Midbrain (tissue), 1 donor: ENCODE measurements at places on chromosomes 13 and 19.
A peak's percentile ranks its signal among the peaks of the same experiment; 100 is the strongest.

DNA sequence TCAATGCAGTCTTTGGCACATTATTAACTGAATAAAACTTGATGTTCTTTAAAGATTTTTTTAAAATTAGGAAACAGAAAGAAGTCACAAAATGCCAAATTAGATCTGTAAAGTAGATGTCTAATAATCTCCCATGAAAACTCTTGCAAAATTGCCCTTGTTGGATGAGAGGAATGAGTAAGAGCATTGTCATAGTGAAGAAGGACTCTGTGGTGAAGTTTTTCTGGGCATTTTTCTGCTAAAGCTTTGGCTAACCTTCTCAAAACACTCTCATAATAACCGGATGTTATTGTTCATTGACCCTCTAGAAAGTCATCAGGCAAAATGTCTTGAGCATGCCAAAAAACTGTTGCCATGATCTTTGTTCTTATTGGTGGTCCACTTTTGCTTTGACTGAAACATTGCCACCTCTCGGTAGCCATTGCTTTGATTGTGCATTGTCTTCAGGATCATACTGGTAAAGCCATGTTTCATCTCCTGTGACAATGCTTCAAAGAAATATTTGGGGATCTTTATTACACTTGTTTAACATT is 549.3 kb downstream of the LIG4 start:
- DNase-seq = no peak

GRCh38 chr19:36973844-36974195 is 57.7 kb downstream of the ZNF568 start:
- DNase-seq = no peak

- no peak for DNase-seq
Observed at GRCh38 chr19:47601180-47601904, 7.6 kb upstream of the BICRA start.

- no peak for DNase-seq
Observed at GRCh38 chr13:33050161-33050560, 33.9 kb downstream of the KL start.

- no peak for DNase-seq
Observed at GRCh38 chr19:28492621-28493020, 720.3 kb downstream of the UQCRFS1 start.

GRCh38 chr19:45766869-45767346 is 2.1 kb downstream of the SIX5 start:
- no peak for DNase-seq

DNA sequence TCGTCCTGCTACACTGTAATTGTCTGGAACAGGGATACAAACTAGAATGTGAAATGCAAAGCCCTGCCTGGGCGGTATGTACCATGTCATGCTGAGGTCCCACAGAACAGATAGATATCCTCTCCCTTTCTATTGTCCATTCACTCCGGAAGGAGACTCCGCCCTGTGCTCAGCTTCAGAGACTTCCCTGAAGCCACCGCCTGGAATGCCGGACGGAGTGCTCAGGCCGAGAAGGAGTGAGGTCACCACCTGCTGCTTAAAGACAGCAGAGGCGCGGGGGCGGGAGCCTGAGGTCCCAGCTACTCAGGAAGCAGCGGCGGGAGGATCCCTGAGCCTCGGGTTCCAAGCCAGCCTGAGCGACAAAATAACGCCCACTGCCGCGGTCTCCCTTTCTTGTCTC is 890 bp upstream of the ZNF611 start:
- peak; percentile 29 for DNase-seq

DNA sequence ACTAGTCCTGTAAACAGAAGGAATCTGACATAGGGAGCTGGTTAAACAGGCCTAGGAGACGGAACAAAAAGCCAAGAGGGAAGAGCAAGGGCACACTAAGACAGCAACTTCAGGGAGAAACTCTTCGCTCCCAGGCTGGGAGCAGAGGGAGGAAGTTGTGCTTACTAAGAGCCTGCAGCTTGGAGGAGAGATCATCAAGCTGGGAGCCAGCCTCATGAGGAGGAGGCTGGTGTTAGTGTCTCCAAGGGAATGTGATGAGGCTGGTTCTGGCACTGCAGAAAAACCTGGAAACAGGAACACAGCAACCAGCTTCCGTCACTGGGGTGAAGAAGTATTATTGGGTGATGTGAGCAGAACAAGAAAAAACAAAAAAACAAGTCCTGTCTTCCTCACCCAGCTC is 1027.3 kb downstream of the UQCRFS1 start:
- no peak for DNase-seq

DNA sequence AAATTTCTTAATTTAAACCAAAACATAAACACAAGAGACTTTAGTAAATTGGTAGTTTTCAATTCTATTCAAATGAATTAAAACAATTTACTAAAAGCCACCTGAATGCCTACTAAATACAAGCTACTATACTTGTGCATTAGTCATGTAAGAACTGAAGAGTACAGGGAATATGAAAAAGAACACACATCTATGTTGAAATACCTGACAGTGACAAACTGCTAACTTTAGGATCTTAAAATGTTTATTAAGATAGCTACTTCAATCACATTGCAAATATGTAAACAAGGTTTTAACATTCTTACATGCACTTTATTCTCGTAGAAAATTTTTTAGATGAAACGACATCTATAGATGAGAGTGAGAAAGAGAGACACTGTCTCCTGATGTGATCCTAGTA is 4.1 kb downstream of the SPRYD7 start:
- no peak for DNase-seq

DNA sequence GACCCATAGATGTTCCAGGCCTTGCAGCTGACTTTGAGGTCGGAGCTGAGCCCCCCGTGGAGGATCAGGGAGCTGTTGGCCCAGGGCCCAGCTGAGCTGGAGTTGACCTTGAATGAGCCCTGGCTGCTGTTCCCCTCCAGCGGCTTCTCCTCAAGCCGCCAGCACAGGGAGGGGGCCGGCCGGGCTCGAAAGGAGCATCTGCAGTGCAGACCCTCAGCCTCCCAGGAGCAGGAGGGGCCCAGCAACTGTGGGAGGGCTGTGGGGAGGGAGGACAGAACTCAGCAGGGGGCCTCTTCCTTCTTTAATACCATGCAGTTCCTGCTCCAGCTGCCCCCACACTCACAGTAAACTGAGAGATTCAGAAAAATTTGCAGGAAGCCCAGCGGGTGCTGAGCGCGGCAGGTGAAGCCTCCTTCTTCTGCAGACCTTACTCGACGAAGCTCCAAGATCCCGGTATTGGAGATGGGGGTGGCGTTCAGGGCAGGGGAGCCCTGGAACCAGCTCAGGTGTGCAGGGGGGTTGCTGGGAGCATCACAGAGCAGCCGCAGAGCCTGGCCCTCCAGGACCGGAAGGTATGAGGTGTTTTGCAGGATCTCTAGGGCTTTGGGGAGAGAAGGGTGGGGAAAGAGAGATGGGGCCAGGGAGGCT is 2.6 kb downstream of the SIGLEC5 start:
- DNase-seq = no peak

GRCh38 chr19:5193192-5193591 is 147.4 kb downstream of the PTPRS start:
- DNase-seq = peak; percentile 21
